ENCODE measurements at places on chromosomes 5 and 9. TPM values are rescaled to one million over a fixed set of nuclear protein-coding genes. Genes with fewer than 3 reads are reported as not detected.

Gene IRX1
- total RNA-seq, result 3.3 TPM

Gene MPDZ
- 67.8 TPM for total RNA-seq

Gene CHSY3
- total RNA-seq, result 3.7 TPM

Gene PCDHAC1
- total RNA-seq, result 1.9 TPM

Gene IFNA2
- total RNA-seq, result not detected

Gene GLRA1
- total RNA-seq, result not detected

Gene TTLL11
- total RNA-seq, result 8.7 TPM

Gene CNTLN
- total RNA-seq, result 12.6 TPM

Gene LRRC70
- 8.6 TPM for total RNA-seq

Gene EPB41L4B
- 117 TPM for total RNA-seq

Gene PHF2
- 28.6 TPM for total RNA-seq

Gene CCL27
- not detected for total RNA-seq

Gene PCDHGB2
- 2.1 TPM for total RNA-seq

All from subcutaneous adipose tissue (tissue), 4 donors.